ENCODE measurements at places on chromosomes 2 and 18. TPM values are rescaled to one million over a fixed set of nuclear protein-coding genes. Genes with fewer than 3 reads are reported as not detected.
A peak's percentile ranks its signal among the peaks of the same experiment; 100 is the strongest.

- DNase-seq = no peak
Observed at GRCh38 chr2:212532585-212532984, 6.0 kb downstream of the ERBB4 start.

GRCh38 chr2:158101384-158101926 lies at the start of gene UPP2:
Gene UPP2 (plus strand): TSS chr2:158101876. CDS start chr2:158102064, 188 bp downstream.
- DNase-seq = no peak

Gene CCDC102B
- total RNA-seq = 11.8 TPM

DNA sequence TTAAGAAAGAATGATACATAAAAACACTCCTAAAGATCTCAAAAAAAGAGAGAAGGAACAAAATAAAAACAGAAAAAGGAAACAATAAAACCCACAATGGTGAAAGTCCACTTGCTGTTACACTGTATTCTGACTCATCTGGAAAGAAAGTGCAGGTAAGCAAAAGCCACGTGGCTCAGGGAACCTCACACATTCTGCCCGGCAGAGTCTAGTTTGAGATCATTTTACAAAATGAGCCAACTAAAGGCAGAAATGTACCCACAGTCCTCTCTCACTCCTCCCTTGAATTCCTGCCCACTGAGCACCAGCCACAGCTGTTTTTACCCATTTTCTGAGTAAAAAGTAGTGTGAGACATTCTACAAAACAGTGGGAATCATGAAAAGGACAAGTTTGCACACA lies 10.0 kb downstream of the KCNH7 start:
- DNase-seq = no peak

DNA sequence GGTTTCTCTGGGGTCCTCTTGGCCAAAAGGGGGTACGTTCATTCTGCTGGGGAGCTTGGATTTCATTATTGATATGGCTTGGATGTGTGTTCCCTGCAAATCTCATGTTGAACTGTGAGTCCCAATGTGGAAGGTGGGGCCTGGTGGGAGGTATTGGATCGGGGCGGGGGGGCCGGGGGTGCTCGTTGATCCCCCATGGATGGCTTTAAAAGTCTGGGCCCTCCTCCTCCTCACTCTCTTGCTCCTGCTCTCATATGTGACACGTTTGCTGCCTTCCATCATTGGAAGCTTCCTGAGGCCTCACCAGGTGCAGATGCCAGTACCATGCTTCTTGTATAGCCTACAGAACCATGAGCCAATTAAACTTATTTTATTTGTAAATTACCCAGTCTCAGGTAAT lies 11.8 kb downstream of the DBI start:
- no peak for DNase-seq

GRCh38 chr2:188852772-188853171 lies 121.4 kb upstream of the COL3A1 start:
- DNase-seq = no peak

DNA sequence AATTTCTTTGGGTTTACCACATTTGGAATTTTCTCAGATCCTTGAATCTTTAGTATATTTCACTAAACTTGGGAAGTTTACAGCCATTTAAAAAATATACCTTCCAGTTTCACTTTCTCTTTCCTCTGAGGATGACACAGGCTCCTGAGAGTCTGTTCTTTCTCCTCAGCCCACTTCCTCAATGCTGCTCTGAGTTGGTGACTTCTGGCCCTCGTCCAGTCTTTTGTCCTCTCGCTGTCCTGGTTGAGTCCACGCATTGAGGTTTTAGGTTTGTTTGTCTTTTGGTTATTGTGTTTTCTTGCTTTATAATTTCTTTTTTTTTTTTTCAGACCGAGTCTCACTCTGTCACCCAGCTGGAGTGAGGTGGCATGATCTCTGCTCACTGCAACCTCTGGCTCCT lies 40.7 kb upstream of the GALR1 start:
- DNase-seq = peak; percentile 76

DNA sequence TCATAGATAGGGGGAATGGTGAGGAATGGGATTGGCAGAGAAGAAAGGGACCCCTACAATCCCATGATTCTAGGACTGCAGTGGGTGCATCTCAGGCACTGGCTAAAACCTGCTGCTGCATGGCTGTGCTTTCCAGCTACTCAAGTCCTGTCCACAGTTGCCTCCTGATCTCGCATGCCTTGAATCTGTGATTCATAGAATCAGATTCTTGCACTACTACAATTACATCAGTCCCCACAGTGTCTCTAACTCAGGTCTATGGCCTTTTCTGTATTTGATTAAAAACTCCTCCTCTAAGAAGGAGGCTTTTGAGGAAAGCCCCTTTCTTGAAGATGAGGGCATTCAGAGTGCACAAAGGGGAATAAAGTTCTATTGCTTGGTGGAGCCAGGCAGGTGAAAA lies 117.4 kb downstream of the LRATD1 start:
- DNase-seq = no peak

DNA sequence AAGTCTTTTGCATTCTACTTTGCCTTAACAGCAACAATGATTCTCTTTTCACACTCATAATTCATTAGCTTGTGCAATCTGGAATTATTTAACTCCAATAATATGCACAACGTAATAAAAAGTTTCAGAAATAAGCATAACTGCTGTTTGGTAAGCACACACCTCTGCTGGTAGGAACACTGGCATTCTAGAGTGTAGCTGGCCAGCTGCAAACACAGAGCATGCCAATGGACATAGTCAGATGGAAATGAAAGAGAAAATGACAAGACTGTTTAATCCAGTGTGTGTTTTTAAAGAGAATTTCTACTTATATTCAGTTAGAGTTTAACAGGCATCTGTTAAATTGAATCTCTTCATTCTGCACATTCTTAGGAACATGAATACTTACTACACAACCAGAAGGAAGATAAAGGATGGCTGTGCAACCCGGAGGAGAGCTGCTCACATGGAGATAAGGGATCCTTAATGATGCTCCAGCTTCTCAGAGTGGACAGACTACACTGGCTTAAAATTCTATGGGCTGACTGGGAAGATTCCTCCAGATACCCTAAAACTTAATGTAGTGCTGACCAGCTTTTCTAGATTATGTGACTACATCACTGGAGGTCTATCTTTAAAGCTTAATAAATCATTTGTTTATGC lies 94.6 kb upstream of the CHAC2 start:
- no peak for DNase-seq

DNA sequence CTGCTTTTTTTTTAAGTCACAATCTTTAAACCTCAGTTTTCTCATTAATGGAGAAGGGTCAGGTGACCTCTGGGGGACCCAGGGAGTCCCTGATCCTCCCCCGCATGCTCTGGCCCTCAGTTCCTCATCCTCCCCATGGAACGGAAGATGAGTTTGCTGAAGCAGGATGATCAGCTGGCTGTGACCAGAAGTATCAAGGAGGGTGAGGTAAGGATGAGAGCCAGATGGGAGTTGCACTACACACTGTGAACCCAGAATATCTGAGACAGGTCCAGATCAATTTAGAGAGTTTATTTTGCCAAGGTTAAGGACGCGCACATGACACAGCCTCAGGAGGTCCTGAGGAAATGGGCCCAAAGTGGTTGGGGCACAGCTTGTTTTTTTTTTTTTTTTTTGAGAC lies 3.8 kb downstream of the CATIP start:
- no peak for DNase-seq

- DNase-seq = no peak
Observed at GRCh38 chr2:189982780-189983394, 79.6 kb downstream of the MSTN start.

GRCh38 chr18:74525741-74526140 lies 8.6 kb upstream of the CNDP1 start:
- peak; percentile 61 for DNase-seq

Gene NCOA1
- 49.2 TPM for total RNA-seq

DNA sequence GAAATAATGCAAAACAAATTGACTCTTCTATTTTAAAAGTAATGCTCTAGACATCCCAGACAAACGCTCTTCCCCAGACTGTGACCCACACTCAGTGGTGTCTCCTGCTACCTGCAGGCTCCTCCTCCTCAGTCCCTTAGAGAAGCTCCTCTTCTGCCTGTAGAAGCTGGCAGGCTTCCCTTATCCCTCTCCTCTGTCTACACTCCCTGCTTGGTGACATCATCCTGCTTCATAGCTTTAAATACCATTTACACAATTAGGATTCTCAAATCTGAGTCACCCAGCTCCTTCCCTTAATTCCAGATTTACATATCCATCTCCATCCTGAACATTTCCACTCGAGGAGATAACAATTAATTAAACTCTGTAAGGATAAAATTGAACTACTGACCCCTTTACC lies 167.9 kb downstream of the FBXO15 start:
- no peak for DNase-seq

GRCh38 chr2:25398534-25398933 lies 56.8 kb upstream of the DNMT3A start:
- DNase-seq = no peak

- DNase-seq = no peak
Observed at GRCh38 chr2:224190234-224190935, 151.3 kb upstream of the SERPINE2 start.

Gene MREG
- total RNA-seq = 1.1 TPM

DNA sequence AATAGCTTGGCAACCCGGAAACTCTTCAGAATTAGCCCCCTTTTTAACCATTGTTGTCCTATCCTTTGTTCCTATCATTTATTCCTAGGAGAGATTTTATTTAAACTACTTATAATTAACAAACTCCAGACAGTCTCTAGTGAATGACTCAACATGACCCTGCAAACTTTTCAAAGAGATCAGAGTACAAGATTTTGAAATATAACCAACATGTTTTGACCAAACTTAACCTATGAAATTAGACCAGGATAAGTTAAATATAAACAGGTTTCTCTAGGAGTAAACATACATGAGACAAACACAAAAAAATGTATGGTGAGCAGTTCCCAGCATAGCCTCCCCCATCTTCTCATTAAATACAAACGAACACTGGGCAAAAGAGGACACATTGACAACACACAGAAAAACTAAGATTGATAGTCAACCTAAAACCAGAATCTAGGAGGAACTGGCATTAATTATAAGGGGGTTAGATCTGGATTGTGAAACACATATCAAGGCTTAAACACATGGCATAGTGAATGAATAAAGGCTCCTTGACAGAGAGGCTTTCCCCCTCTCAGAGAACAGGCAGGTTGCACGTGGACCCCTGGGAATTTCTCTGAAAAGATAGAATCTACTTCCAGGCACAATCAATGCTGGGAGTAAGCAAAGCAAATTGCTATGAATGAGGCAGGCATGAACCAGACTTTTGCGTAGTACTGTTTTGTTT lies 284.1 kb downstream of the IRS1 start:
- DNase-seq = no peak

GRCh38 chr2:180481998-180482397 lies 474.9 kb upstream of the CWC22 start:
- DNase-seq = no peak

DNA sequence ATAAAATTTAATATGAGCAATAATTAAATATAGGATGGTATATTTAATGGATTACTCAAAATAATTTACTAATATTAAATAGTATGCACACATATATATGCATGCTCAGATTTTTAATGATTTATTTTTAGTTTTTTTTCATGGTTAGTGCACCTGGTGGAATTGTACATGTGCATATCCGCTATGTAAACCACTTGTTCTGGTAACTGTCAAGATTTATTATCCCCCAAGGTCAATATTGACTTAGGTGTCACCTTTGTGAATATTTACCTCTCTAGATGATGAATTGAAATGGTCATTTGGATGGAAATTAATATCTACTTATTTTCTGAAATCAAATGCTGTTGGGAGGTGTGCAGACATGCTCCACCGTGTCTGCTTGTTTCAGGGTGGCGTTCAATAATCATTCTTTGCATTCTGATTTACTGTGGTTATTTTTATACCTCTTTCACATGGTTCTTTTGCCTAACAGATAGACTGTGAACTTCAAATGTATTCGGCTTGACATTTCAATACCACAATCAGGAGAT lies 14.7 kb downstream of the CNTNAP5 start:
- DNase-seq = no peak

Gene HOXD11
- total RNA-seq = 24.6 TPM

DNA sequence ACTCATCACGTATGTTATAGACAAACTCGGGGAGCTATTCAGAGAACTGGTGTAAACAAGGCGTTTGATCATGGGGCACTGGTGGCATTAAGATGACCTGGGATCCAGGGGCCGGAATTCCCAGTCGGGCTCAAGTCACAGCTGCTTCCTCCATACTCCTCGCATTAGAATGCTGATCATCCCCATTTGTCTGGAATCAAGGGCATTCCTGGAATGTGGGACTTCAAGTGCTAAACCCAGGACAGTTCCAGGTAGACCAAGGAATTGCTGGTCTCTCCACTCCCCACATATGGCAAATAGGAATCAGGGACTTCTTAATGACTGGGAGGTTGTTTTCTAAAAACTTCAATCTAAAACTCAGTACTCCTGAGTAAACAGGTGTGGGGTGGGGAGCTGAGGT lies 355.7 kb upstream of the RAB6C start:
- DNase-seq = no peak

All from sigmoid colon (tissue), 7 donors.